Spleen (tissue), 13 donors: ENCODE measurements at places on chromosomes 1 and 21.
A peak's percentile ranks its signal among the peaks of the same experiment; 100 is the strongest.

DNA sequence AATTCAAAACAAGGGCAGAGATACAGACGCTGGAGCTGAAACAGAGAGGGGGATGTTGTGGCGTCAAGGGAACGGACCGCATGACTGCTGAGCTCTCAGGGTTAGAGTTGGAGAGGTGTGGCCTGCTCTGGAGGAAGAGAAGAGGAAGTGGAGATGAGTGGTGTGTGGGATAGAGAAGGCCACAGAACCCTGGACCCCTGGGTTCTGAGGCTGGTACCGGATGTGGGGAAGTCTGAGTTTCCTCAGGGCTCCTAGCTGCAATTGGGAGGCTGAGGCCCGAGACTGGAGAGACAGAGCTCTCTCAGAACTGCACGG lies 1.8 kb downstream of the BCAN start:
- no peak for DNase-seq

DNA sequence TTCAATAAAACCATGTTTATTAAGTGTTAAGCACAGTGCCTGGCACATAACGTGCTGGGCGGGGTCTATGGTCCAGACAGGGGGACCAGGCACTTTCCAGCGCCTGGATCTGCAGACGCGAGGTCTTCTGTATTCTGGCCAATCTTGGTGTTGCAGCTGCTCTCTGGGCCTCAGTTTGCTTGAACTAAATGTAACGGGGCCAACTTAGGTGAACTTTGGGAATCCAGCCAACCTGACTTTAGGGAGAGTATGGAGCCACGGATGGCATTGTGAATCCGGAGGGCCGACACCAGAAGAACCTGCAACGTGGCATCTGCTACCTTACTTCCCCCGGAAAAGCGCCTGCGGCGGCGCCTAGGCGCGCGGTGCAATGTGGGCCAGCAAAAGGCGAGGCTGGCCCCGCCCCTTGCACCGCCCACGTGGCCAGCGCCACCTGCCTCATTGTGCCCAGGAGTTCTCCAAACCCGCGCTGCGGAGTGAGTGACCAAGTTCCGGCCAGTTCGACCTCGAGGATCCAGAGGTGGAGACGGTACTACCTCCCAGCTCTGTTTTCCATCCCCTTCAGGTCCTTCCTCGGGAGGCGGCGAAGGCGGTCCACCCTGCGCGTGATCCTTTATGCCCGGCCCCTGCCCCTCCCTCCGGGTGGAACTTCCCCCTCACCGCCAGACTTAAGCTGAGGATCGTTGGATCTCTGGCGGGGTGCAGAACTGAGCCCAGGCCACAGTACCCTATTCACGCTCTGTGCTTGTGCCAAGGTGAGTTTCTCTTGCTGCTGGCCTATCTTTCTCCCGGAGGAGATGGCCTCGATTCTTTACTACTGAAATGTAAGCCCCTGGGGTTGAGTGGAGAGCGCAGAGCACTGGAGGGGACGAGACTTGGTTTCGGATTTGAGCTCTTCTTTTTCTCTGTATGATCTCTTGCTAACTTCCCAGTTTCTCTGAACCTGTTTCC lies at the start of gene AKR1A1:
Gene AKR1A1 (plus strand): TSS at position 426 of the 951 bp plus-strand sequence. CDS start 10,969 bp downstream, outside the sequence.
- DNase-seq, result peak; percentile 98

- DNase-seq, result no peak
Observed at GRCh38 chr1:64483731-64484414, 13.9 kb downstream of the CACHD1 start.

GRCh38 chr21:16071092-16071491 lies 341.3 kb downstream of the USP25 start:
- no peak for DNase-seq

DNA sequence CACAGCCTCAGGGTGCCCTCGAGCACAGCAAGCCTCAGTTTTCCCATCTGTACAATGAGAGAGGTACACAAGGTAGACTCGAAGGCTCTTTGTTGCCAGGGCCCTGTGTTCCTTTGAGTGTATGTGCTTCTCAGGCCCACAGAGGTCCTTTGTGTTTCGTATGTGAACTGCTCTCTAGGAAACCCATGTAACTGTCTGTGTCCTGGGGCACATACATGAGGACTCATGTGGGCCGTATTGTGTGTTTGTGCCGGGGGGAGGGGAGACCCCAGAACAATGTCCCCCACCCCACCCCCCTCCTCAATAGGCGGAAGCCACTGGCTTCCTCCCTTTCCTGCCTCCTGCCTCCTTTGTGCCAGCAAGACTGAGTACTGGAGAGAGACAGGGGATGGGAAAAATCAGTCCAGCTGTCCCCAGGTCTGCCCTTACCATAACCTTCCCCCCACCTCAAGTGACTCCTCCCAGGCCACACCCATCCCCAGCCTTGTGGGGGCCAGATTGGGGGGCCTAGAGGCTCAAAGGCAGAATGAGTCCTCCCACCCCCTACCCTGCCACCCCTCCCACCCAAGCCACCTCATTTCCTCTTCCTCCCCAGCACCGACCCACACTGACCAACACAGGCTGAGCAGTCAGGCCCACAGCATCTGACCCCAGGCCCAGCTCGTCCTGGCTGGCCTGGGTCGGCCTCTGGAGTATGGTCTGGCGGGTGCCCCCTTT lies at the start of gene TIE1:
Gene TIE1 (plus strand): TSS at position 605 of the 717 bp plus-strand sequence. CDS start 90 bp downstream, at position 695.
- DNase-seq, result no peak

DNA sequence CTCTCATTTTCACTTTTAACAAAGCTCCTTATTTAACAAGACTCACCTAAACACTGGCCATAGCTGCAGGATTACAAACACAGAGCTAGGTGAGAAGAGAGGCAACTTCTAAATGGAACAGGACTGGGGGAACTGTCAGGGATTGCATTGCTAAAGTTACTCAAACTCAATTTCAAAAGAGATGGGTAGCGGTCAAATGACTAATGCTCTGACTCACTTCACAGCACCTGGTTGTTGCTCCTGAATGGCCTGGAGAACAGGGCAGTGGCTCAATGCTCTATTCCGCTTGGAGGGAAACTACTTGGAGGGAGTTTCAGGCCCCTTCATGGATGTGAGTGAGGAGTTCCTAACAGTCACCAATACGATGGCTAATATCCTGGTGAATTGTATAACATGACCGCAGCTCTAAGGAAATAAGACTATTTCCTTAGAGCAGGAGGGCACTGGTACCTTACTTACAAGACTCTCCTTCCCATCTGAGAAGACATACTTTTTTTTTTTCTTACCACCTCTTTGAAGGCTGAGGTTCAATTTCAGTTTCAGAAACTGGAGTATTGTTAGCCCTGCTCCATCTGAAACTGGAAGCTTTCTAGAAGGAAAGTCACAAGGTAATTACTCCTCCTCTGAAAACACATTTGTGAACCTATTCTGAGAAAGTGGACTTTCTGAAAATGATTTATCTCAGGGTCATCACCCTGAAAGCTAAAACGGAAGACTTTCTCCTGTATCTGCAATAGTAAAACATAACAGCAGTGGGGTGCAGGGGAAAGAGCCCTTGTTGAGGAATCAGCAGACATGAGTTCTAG lies 9.5 kb downstream of the DPT start:
- no peak for DNase-seq

GRCh38 chr1:147600119-147601111 lies 59.1 kb downstream of the BCL9 start:
- DNase-seq, result no peak

DNA sequence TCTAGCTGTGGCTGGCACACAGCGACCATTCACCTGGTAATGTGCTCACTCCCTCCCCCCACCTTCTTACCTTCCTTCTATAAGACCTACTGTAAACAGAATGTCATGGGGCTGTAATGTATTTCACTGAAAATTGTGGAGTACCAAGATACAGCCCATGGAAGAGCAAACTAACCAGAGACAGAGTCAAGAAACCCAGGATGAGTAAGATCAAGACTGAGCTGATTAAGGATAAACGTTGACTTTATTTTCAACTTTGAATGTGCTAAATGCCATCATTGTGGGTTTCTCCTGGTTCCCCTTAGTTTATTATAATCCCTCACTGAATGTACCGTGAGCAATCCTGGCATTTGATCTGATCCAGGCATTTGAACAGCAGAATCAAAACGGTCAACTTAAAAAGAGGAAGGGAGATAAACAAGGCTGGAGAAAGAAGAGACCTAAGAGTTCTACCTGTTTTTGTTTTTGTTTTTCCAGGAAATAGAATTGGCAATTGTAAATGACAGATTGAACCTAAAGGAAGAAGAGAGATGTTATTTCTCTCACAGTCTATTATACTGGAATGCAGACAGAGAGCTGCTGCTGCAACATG lies 16.1 kb upstream of the ATP1B1 start:
- no peak for DNase-seq

DNA sequence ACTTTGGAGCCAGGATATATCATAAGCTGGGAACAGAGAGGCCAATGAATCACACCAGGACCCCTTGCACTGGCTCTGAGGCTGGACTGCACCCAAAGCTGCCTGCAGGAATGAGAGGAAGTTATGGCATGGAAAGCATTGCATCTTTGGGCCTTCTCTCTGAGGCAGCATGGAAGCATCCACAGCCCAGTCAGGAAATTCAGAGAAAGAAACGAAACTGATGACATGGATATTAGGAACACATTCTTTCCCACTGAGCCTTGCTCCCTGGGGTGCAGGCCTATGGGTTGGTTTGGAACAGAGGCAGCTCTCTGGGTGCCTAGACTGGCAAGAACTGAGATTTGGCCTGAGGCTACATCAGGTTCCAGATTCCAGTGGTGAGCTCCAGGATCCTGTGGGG lies 98.6 kb downstream of the NGF start:
- no peak for DNase-seq

- DNase-seq, result no peak
Observed at GRCh38 chr1:105608713-105609112, 1447.8 kb upstream of the PRMT6 start.

GRCh38 chr1:106768501-106768900 lies 288.0 kb upstream of the PRMT6 start:
- no peak for DNase-seq

GRCh38 chr1:1432951-1433803 lies 2.3 kb upstream of the VWA1 start:
- peak; percentile 74 for DNase-seq

DNA sequence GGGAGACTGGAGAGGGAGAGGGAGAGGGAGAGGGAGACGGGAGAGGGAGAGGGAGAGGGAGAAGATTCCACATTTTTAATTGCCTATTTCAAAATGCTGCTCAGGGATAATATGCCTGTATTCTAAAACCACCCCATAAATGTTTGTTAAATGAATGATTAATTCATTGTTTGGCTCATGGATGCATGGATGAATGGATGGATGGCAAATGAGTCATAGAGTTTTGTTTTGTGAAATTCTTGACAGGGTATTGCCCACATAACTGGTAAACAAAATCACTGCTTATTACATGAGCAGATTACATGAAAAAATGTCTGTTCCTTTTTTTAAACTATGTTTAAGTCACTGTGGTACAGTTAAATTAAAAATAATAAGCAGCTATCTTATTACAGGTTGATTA lies 220.4 kb downstream of the ZP4 start:
- no peak for DNase-seq

DNA sequence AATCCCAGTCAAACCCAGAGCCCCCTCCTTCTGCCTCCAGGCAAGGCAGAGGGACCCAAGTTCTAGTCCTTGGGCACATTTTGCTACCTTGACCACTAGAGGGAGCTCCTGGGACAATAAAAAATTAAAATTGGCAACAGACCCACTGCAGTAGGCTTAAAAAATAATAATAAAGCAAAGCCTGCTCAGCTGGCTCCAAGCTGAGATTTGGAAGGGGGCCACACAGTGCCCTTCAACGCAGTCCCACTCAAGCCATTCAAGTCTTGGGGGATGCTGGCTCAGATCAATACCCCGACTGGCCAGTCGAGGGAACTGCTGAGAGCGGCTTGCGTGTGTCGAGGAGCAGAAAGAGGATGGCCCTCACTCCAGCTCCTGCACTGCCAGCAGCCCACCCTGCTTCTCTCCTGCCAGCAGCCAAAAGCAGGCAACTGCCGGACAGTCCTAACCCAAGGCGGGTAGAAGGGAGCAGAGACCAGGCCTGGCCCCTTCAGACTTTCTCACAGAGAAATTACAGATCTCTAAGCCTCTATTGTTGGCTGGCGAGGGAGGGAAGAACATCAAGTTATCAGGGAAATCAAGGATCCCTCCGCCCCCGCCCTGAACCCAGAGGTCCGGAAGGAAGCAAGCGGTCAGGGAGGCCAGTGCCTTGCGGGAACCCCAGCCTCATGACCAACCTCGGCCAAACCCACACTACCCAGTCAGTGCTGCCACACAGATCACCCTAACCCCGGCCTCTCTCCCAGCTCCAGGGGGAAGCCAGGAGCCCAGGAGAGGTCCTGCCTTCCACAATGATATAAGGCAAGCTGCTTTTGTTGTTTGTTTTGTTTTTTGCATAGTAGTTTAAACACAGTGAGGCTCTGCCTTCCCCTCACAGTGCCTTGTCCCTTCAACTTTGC lies 4.9 kb upstream of the ALDH4A1 start:
- peak; percentile 87 for DNase-seq

GRCh38 chr1:24036088-24036487 lies 56.0 kb upstream of the SRSF10 start:
- DNase-seq, result no peak

- no peak for DNase-seq
Observed at GRCh38 chr1:91153341-91153740, 131.5 kb upstream of the ZNF644 start.

DNA sequence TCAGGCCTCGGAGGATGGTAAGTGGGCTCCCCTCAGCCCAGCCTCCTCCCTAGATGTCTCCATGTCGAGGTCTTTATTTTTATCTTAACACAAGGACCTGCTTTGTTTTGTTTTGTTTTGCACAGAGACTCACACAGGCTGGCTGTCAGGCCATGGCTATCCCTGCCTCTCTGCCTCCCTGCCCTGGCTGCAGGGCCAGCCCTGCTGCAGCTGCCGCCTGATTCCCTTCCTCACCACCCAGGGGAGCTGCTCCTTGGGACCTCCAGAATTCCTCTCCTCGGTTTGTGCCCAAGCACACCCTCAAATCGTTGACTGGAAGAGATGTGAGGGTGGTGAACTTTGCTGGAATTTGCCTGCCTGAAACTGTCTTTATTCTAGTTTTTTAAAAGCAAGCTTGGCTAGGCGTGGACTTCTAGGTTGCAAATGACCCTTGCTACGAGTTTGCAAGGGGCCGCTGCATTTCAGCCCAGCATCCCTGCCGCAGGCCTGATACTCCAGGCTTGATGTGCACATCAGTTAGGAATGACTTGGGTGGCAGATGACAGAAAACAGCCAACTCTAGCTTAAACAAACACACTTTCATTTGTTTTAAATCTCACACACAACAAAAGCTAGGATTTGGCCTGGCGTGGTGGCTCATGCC lies 37.1 kb downstream of the WNT9A start:
- no peak for DNase-seq

GRCh38 chr1:32066489-32066873 lies 6.3 kb upstream of the TMEM39B start:
- DNase-seq, result no peak
